Substantia nigra (tissue), 51 donors: ENCODE measurements at places on chromosomes 1 and 21.

DNA sequence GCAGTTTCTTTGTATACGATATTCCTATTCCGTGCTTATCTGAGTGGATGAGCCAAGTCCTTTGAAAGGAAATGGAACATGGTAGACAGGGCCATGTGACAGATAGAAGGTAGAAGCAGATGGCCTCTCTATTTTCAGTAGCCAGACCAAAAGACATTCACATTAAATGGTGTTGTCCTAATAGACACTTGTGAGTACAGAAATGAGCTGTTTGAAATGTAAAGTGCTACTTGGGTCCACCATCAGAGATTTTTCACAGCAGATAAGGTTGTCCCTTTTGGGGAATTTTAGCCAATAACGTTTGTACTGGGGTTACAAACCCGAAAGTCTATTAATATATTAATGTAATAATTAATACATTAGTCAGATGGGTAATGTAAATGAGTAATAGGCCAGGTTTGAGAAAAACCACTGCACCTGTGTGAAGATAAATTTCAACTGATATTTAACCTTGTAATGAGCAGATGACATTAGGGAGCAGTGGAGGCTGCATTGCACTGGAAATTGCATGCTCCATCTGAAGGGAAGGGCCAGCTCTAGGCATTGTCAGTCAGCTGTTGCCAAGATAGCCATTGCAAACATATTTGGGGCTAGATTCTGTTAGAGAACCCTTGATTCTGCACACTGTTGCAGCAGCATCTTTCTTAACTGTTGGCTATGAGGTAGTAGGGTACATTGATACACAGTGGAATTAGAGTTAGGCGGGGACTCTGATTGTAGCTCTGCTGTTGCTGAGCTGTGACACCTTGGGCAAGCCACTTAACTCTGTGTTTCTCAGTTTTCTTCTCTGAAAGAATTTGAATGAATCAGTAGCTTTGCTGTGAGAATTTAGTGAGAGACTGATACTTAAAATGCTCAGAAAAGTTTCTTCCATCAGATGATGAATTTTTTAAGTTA is 43.8 kb downstream of the FGGY start:
- no peak for DNase-seq

DNA sequence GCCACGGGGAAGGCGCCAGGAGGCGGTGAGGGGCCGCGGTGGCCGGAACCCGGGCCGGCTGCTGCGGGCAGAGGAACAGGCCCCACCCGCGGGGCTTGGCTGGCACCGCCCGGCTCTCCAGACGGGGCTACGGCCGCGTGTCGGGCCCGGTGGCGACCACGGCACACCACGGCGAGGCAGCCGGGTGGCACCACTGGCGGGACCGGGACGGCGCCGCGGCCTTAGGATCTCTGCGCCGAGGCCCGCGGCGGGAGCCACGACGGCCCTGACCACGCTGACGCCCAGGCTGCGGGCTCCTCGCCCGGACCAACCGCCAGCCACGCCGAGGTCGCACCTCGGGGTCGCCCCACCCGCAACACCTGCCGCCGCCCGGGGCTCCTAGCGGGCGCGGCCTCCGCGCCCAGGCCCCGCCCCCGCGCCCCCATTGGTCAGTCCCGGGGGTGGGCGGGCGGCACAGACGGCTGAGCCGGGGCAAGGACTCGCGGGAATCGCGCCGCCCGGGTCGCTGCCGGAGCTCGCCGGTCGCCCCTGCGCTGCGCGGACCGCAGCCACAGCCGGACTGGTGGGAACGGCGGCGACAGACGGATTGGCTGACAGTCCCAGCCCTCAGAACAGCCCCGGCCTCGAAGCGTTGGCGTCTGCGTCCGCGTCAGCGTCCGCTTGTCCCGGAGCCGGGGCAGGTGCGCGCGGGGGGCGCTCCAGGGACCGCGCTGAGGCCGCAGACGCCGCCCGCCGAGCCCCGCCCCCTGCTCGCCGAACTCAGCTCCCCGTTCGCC is at the start of gene BMP8A:
TSS of gene BMP8A (plus strand) at position 491 of the 776 bp plus-strand sequence. CDS start 356 bp downstream, outside the sequence.
- DNase-seq = peak; percentile 51

GRCh38 chr1:74470936-74471335 is 41.5 kb downstream of the LRRC53 start:
- DNase-seq = no peak

- DNase-seq = no peak
Observed at GRCh38 chr1:167922023-167922422, 8.1 kb upstream of the ADCY10 start.

DNA sequence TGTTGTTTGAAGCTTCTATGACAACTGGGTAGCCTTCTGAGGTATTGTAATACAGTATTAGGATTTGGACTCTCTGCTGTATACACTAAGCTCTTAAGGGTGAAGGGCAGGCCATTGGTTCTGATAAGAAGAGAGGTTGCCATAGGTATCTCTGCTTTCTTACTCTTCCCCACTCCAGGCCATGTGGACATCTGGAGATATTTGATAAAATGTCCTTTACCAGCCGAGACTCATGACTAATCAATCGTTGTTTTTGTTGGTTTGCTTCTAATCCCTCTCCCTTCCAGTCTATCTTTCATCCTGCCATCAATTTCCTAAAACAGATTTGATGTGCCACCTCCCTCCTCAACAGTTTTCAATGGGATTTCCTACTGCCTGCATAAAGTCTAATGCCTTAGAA is 64.6 kb upstream of the WDR26 start:
- DNase-seq = no peak

DNA sequence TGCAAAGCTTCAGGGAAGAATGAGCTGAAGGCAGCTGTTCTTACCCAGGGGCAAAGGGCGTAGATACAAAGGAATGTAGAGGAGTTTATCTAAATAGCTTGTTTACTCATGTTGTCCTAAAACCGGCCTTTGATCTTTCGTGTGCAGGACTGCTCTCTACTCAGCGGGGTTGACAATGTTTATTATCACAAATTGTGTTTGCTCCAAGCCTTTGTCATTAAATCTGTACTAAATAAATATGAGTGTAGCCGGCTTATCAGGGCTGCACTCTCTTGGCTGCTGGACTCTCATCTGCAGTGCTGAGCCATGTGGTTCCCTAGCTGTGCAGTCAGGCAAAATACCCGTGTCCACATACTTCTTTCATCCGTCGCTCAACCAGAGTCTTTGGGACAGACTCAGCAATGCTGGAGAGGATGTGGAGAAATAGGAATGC is 199.0 kb downstream of the LBR start:
- DNase-seq = no peak

DNA sequence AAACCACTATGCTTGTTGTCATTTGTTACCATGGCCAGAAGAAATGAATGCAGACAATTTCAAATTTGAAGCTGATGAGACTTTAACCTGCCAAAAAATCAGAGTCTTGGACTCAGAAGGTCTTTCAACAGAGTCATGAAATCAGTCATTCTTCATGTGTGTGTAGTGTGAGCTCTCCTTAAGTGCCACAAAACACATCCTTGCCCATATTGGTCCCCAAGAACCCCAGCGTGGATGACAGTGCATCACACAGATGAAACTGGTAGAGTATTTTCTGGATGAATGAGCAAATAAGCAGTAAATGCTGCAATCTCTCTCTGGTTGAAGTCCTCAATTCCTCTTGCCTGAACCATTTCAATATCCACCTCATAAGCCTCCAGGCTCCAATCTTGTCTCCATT is 28.7 kb upstream of the ETS2 start:
- no peak for DNase-seq

DNA sequence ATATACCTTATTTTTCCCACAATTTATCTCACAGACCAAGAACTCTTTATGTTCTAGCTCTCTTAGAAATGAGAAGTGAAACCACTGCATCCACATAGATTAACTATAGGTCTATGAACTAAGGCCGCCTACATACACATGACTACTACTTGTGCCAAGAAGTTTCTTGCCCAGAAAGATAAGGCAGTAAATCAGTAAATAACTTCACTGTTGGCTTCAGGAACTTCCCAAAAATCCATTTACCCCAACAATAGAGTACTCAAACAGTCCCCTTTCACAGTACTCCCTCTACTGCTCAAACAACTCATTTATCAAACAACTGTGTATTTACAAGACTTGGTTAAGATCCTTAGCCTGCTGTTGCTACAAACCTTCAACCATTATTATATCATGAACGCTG is 96.5 kb downstream of the NME7 start:
- DNase-seq = no peak

DNA sequence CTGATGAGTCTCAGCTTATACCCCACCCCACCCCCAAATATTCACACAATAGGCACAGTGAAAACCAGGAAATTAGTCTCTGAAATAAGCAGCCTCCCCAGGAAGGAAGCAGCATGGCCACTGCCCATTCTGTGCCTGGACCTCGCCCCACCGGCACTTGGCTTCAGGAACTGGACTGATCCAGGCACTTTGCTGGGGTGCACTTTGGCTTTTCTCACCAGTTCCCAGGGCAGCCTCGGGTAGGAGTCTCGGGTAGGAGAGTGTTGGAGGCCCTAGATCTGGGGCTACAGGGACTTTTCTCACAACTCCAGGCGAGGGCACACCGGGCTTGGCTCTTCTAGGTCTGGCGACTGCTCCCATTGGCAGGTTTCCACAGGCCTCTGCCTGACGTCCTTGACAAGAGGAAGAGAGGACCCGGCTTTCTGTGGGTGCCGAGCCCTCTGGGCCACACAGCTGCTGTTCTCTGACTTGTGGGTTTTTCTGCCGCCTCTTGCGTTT is 18.7 kb downstream of the ADARB1 start:
- no peak for DNase-seq

DNA sequence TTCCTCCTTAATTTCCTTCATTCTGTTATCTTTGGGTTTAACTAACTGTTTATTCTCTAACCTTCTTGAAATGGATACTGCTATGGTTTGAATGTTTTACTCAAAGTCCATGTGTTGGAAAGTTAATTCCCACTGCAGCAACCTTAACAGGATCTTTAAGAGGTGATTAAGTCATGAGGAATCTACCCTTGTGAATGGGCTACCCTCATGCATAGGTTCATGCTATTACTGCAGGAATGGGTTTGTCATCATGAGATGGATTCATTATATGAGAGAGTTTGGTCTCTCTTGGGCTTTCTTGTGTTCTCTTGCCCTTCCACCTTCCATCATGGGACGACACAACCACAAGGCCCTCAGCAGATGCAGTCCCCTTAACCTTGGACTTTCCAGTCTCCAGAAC is 516.9 kb downstream of the ADGRL2 start:
- DNase-seq = no peak

GRCh38 chr1:201469645-201470074 is 672 bp upstream of the PHLDA3 start:
- no peak for DNase-seq
